ENCODE measurements at places on chromosomes 16 and 17. TPM values are rescaled to one million over a fixed set of nuclear protein-coding genes. Genes with fewer than 3 reads are reported as not detected.

ODAD4 gene
- total RNA-seq, result 0.98 TPM

CHST4 gene
- not detected for total RNA-seq

SLC47A2 gene
- 0.03 TPM for total RNA-seq

MT3 gene
- total RNA-seq, result not detected

FZD2 gene
- 26.6 TPM for total RNA-seq

CCDC144A gene
- total RNA-seq, result 1.2 TPM

MLYCD gene
- 2.1 TPM for total RNA-seq

Data from A549 treated with GW870086 at 1 μM for 4 hours (cell line).